ENCODE measurements at places on chromosomes 7 and 10.
A peak's percentile ranks its signal among the peaks of the same experiment; 100 is the strongest.

- peak; percentile 9 for DNase-seq
Measured at GRCh38 chr10:22252224-22252800, 34.5 kb upstream of the EBLN1 start.

- no peak for DNase-seq
Measured at GRCh38 chr10:122010405-122011050, 21.6 kb downstream of the TACC2 start.

DNA sequence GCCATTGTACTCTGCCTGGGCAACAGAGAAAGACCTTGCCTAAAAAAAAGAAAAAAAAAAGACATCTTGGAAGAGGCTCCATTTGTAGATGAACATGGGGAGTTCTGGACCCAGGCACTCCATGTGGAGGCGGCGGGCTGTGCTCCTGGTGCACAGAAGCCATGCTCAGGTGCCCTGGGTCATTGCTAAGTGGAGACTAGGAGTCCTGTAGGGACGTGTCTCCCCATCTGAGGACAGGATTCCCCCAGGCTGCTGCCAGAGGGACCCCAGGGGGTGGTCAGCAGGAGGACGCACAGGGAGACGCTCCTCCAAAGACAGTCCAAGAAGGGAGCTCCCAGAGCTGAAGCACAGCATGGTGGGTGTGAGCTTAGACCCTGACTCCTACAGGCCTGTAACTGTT is 34.3 kb downstream of the SBDS start:
- no peak for DNase-seq

DNA sequence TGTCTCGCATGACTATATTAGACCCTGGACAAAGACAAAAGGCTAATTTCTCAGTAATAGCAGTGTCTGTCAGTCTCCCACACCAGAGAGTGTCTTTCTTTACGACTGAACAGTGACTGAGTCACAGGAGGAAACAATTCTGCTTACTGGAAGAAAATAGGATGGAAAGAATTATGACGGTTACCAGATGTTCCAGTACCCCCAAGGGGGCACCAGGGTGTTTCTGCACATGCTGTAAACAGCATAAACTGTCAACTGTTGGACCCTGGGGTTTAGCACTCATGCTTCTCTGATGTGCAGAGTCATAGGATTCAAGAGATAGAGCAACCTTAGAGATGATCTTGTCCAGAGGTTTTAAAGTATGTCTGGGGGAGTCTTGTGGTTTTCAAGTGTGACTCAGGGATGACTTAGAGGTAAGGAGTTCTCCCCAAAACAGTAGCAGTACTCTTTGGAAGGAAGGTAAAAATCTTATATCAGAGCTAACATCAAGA is 291.7 kb downstream of the THSD7A start:
- DNase-seq, result no peak

DNA sequence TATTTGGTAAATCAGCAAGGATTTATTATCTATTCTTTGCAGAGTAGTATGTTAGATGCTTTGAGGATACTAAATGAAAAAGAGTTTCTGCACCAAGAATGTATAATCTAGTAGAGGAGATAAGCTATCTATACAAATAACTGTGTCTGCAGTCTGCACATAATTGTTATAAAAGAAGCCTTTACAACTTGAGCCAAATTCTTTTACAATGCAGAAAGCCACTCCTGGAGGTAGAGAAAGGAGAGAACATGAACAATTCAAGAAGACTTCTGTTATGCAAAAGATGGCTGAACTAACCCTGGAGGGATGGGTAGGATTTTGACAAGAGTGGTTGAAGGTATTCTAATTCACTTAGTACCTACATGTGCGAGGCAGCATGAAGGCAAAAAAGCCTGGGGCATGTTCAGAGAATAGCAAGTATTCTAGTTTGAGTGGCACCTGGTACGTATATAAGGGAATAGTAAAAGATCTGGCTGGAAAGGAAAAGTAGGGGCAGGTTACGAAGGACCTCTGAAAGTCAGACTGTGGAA is 251.1 kb upstream of the KAT6B start:
- DNase-seq, result no peak

DNA sequence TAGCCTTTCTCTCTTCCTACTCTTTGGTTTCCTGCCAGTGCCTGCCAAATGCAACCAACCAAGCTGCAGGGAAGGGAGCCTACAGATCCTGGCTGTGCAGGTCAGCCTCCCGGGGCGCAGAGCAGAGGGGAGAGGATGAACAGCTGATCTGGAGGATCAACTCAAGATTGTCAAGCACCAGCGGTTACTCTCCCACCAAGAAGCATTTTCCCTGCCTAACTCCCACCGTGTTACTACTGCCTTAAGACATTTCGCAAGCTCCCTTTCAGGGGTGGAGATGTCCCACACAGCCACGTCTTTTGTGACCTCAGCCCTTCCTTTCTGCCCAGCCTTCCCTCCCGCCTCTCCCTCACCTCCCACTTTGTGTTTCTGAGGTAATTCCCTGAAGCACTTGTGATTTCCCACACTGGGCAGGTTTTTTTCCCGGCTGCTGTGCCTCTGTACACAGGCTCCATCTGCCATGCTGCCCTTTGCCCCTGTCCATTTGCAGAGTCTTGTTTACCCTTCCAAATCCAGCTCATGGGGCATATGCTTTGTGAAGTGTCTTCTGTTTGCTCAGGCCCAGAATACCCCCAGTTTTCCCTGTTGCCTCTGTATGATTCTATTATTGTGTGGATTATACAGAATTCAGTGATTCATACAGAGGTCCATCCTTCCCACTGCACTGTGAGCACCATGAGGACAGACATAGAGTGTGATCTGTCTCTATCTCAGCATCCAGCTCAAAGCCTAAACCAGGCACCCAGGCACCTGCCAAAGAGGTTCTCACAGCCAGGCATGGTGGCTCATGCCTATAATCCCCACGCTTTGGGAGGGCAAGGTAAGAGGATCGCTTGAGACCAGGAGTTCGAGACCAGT is 40.9 kb upstream of the PAPSS2 start:
- no peak for DNase-seq

GRCh38 chr7:31456646-31457368 is 57.1 kb upstream of the ITPRID1 start:
- no peak for DNase-seq

- DNase-seq, result no peak
Measured at GRCh38 chr7:7535691-7536090, at the start of gene COL28A1. Gene COL28A1 (minus strand): TSS chr7:7535873. CDS start chr7:7532875, 2,998 bp downstream.

DNA sequence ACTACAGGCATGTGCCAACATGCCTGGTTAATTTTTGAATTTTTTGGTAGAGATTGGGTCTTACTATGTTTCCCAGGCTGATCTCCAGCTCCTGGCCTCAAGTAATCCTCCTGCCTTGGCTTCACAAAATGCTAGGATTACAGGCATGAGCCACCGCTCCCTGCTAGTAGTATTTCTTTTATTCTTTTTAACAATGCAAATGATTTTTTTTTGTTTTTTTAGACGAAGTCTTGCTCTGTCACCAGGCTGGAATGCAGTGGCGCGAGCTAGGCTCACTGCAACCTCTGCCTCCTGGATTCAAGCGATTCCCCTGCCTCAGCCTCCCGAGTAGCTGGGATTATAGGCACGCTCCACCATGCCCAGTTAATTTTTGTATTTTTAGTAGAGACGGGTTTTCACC is 58.1 kb downstream of the SVIL start:
- no peak for DNase-seq

GRCh38 chr10:66919248-66919647 is 6.6 kb upstream of the LRRTM3 start:
- no peak for DNase-seq

DNA sequence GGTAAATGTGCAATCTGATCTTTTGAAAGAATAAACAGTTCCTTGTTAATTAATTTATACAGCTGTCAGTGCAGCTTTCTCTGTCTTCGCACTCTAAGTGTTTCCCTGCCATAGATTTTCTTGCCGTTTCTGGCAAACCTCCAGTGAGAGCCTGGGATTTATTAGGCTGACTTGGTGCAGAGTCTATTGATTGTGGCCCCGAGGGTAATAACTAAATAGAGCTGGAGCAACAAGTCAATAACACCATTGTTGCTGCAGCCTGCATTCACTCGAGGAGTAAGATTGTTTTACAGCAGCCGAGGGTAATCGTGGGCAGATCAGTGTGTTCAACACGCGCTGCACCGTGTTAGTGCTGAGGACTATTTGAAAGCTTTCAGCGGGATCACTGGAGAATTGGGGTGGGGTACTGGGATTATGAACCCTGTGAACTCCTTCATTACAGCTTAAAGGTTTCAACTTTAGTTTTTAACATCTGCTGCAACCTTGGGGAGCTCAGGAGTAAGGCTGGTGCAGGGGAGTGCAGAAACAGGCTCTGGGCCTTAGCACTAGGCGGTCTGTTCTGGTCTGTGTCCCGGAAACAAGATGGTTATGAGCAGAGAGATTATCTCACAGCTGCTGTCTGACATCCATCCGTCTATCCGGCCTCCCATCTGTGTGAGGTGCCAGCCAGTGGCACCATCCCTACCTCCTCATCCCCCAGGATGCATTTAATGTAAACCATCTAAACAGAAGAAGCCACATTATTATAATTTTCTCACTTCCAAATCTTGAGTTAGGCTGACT is 174.0 kb upstream of the TCF7L2 start:
- peak; percentile 20 for DNase-seq

DNA sequence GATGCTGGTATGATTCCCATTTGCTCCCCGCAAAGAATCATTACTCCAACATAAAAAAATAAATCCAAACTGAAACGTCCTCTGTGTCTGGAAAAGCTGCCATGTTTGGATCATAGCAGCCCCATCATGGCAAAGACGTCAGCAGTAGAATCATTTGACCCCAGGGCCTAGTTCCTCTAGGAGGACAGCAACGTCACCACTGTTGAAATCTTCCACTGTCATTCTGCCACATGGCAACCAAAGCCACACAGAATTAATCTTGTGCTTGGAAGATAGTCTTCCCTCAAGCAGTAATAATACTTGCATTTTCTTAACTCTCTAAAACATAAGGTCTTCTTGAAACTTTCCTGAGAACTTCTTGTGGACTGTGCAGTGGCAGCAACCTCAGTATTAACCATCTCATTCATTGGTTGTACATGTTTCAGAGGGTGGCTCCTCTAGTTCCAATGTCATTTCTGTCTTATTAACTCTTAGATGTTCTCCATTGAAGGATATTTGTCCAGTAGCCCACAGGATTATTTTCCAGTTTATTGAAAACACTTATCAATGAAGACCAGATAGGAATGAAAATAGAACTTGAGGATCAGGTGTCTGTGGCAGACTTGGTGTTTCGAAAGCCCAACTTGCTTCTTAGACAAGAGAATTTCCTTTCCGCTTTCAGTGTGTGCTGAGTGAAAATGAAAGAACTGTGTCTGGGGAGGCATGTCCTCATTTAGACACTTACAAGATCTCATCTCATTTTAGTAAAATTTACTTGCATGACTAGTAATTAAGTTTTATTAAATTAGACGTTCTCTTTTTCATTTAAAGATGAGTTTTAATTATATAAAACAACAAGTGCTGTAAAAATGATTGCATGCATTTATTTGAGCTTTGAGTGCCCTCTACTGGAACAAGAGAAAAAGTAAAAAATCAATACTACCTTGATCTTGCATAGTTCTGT is 28.9 kb upstream of the INHBA start:
- DNase-seq, result no peak

DNA sequence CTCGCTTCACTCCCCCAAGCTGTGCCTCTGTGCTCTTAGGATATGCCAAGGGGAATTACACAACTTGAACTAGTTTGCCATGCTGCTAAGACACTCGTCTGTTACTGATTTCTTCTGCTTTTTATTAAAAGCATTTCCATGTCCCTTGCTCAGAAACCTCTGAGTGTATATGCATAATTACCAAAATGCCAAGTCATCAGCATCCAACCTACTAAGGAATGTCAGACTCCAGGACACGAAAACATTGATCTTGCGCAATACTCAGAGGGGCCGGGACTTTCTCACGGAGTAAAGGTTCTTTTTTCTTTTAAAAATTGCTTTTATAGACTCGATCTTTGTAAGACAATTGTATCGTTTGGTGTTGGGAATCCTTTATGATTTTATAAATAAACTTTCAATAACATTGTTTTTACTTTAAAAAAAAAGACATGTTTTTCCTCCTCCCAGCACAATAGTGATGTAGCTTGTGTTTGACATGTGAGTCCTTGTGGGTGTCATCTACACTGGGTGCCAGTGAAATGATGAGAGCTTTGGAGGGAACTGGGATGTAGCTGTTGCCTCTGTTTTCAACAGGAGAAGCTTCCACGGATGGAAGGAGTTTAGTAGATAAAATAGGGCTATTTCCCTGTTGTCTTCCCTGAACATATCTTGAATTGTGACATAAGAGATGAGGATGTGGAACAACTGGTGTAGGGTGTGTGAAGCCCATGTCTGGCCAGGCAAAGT is 43.6 kb downstream of the CNNM1 start:
- DNase-seq, result no peak

GRCh38 chr7:6182993-6183392 is 89.4 kb downstream of the CYTH3 start:
- DNase-seq, result no peak

- no peak for DNase-seq
Measured at GRCh38 chr10:112663234-112664125, 216.5 kb downstream of the VTI1A start.

- no peak for DNase-seq
Measured at GRCh38 chr7:6486438-6487183, 38.9 kb upstream of the DAGLB start.

DNA sequence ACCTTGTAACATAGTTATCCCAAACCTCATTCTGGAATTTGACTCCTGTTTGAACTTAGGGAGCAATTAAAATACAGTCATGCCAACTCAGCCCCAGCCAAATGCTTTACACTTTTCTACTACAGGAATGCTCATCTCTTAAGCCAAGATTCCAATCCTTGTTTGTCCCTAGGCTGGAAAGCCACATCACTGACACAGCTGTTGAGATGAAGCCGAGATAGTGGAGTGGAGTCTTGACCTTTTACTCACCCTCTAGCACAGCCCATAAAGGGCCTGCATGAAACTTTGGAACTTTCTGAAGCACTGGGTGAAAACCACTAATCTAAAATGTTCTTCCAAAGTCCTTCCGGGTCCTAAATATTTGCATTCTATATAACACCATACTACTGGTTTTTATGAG is 247.3 kb downstream of the ETV1 start:
- DNase-seq, result no peak

GRCh38 chr10:119084896-119085295 is 4.3 kb upstream of the EIF3A start:
- DNase-seq, result no peak

DNA sequence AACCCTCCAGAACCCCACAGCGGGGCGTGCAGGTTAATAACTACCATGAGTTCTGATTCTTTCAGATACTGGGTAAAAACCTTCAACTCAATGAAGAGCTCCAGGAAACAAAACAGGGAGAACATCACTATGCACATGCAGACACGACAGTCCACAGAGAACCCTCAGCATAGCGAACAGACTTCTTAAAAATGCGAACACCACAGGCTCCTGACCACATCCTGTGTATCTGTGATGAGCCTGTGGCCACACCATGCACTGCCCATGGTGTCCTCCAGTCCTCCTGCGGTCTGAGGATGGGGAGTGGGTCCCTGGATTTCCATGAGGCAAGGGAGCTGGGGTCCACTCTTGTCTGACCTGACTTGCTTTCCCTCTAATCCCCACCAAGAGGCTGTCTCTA is 107.2 kb downstream of the COBL start:
- DNase-seq, result no peak

- DNase-seq, result peak; percentile 40
Measured at GRCh38 chr7:55571511-55572377, 558 bp downstream of the VOPP1 start.

GRCh38 chr10:94383530-94383929 is 18.8 kb upstream of the TBC1D12 start:
- DNase-seq, result no peak

GRCh38 chr10:90344226-90344625 is 513.6 kb downstream of the HTR7 start:
- no peak for DNase-seq

GRCh38 chr7:50648076-50648475 is 82.9 kb upstream of the DDC start:
- no peak for DNase-seq

All from NCI-H510A (cell line).